ENCODE measurements at places on chromosomes 11 and 22.

DNA sequence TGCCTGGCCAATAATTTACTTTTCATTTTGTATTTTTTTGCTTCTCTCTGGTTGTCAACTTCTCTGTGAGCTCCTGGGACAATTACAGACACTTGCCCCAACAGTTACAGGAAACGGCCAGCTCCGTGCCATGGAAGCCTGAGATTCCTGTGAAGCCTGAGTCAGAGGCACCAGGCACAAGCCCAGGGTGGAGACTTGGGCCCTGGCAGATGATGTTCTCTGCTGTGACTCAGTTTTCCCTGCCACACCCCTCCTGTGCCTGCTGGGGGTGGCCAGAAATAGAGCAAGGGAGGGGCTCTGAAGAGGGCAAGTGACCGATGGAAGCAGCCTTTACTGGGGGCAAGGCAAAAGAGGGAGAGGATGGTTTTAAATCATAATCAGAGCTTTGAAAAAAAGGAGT is 4.9 kb downstream of the ATP5MGL start:
- no peak for DNase-seq

GRCh38 chr22:27594020-27594419 is 207.5 kb downstream of the MN1 start:
- no peak for DNase-seq

DNA sequence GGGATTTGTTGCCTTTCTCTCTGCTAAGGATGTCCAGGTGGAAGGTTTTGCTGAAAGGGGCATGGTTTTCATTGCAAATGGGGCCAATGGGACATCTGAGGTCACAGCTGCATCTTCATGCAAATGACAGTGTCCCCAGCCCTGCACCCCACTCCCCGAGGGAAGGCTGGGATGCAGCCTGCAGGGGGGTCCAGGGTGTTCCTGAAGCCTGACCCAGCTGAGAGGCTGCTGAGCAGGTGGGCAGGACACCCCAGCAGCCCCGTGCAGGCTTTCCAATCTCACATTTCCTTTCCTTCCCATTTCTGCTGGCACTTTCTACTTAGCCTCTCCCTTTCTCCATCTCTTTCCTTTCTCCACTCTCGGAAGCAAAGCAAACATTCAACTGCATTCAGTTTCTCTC is 78.3 kb downstream of the SCN3B start:
- no peak for DNase-seq

GRCh38 chr11:405954-406795 is 8.6 kb downstream of the SIGIRR start:
- no peak for DNase-seq

- no peak for DNase-seq
These were observed 12.3 kb downstream of the MB start for GRCh38 chr22:35604621-35605368.

DNA sequence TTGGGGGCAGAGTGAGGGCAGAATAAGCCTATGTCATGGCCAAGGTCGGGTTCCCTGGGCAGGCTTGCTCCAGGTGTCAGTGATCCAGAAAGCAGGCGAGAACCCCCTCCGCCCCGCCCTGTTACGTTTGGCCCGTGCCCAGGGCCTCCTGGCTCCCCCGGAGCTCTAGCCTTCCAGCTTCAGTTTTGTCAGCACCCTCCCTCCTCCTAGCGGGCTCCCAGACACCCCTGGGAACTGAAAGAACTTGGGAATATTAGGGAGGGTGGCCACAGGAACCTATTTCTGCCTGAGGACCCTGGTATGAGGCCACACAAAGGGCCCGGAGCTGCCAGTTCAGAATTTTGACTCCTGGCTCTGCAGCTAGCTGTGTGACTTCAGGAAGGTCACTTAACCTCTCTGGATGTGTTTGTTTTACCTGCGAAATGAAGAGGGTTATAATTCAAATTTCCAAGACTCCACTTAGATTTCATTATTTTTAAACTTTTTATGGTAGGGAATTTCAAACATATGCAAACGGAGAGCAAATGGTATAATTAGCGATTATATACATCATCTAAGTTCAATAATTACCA is 1.2 kb downstream of the TUBA8 start:
- DNase-seq = no peak

- DNase-seq = no peak
These were observed 1206.6 kb upstream of the RAG2 start for GRCh38 chr11:37804666-37805065.

GRCh38 chr11:17148536-17148935 is 59.2 kb downstream of the PIK3C2A start:
- DNase-seq = no peak

GRCh38 chr11:87397011-87397865 is 359.5 kb downstream of the TMEM135 start:
- no peak for DNase-seq

- DNase-seq = no peak
These were observed 398.8 kb downstream of the GUCY1A2 start for GRCh38 chr11:106619320-106619990.

- no peak for DNase-seq
These were observed 85.1 kb downstream of the TMEM135 start for GRCh38 chr11:87122852-87123251.

DNA sequence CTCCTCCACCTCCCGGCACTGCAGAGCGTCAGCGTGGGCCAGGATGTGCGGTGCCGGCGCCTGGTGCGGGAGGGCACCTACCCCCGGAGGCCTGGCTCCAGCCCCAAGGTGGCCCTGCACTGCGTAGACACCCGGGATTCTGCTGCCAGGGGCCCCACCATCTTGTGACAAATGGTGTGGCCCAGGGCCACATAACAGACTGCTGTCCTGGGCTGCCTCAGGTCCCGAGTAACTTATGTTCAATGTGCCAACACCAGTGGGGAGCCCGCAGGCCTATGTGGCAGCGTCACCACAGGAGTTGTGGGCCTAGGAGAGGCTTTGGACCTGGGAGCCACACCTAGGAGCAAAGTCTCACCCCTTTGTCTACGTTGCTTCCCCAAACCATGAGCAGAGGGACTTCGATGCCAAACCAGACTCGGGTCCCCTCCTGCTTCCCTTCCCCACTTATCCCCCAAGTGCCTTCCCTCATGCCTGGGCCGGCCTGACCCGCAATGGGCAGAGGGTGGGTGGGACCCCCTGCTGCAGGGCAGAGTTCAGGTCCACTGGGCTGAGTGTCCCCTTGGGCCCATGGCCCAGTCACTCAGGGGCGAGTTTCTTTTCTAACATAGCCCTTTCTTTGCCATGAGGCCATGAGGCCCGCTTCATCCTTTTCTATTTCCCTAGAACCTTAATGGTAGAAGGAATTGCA is 13.5 kb downstream of the TSKU start:
- DNase-seq = no peak

DNA sequence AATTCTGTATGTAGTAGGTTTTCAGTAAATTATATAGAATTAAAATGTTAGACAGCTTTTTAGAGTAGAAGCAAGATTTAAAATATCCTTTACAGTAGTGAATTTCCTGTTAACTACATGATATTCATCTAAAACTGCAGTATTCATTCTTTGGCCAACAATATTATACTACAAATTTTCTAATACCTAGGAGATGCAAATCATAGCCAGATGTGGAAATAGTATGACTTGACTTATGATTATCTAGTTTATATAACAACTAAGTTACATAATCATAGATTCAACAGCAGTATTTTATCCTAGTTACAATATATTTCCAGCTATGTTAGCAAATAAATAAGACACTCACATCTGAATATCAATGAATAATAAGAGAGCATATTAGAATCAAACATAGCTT is 163.2 kb downstream of the MSANTD4 start:
- DNase-seq = no peak

- no peak for DNase-seq
These were observed 736.7 kb upstream of the ANO5 start for GRCh38 chr11:21456186-21456585.

GRCh38 chr11:30257058-30257457 is 26.2 kb downstream of the FSHB start:
- no peak for DNase-seq

GRCh38 chr11:71995726-71996291 is 2.9 kb upstream of the IL18BP start:
- no peak for DNase-seq

DNA sequence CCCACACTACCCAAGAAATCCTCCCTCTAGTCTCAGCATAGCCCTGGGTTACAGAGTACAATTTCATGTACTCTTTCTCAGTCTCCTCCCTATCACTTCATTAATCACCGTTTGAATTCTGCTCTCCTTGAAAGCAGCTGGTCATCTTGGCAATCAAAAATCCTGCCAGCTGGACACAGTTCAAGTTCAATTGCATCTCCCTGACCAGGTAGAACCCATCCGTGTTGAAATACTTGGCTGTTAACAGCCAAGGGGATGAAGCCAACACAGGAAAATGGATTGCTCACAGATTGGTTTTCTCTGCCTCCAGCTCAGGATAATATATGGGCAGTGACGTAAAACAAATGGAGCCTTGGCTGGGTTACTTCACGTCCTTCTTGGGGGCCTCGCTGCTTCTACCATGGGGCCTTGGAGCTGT is 55.1 kb upstream of the GRK3 start:
- DNase-seq = no peak

- no peak for DNase-seq
These were observed at the start of gene TP53AIP1 for GRCh38 chr11:128942817-128943427. Gene TP53AIP1, minus strand, starts transcription at chr11:128942871. Its CDS starts 5,053 bp downstream, at chr11:128937818.

DNA sequence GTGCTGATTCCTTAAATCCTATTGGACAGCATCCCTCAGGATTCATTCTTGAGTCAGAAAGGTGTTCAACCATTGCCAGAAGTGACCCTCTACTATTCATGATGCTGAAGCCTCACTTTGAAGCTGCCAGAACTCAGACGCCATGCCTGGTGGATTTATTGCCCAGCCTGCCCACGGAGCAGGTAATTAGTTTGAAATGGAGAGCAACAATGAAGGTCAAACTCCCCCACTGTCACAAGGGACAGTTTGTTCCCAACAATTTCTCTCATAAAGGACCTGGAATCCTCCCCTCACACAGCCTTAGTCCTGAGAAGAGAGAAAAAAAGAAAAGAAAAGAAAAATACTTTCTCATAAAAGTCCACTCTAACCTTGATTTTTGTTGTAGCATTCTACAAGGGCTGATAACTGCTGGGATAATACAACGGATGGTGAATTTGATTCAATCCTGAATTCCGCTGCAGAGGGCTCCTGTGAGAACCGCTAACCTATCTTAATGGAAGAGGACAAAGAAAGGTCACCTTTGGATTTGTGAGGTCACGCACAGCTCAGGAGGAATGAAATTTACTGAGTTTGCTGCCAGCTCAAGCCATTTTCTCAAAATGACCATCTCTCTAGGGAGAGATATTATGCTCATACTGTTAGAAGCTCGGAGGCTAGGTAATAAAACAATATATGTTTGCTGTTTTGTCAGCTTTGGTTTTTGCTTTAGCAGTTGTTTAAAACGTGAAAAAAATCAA is 161.6 kb upstream of the SYN3 start:
- DNase-seq = no peak

DNA sequence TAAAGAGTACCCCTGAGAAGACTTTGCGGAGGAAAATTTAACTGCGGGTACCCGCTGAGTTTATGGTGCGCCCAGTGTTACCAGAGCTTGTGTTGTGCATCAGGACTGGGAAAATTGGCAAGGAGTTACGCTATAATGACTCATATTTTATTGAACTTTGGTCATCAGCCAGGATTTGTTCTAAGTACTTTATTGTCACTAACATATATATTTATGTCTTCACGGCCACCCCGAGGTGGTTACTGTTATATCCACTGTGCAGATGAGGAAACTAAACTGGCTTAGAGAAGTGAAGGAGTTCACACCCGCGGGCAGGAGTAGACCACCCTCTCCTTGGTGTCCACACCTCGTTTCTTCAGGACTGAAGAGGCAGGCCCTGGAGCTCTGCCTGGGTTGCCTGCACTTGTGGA is 667 bp downstream of the ACCS start:
- DNase-seq = no peak

DNA sequence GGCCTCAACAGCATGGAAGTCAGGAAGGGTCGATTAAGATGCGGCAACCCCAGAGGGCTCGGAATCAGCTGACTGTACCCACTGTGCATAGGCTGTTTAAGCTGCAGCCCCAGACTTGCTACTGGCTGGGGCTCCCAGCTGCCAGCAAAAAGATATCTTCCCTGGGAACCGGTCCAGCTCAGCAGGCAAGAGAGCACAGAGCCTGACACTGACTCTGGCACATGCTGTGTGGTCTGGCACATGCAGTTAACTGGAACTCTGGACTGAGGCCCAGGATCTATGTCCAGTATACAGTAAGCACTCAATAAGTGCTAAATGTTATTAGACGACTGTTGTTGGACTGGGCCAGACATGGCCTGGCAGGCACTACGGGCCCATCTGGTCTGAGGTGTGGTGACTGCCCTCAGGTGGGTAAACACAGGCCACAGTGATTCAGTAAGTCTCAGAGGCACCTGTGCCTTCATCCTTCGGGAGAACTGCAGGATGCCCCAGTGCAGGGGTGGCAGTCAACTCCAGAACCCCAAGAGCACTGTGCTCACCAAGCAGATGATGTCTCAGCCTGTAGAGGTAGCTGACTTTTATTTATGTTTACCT is 87.6 kb downstream of the LARGE1 start:
- no peak for DNase-seq

- no peak for DNase-seq
These were observed 5.9 kb downstream of the SLC37A2 start for GRCh38 chr11:125069008-125069407.

GRCh38 chr11:72609045-72609444 is 65.2 kb downstream of the PDE2A start:
- DNase-seq = no peak

DNA sequence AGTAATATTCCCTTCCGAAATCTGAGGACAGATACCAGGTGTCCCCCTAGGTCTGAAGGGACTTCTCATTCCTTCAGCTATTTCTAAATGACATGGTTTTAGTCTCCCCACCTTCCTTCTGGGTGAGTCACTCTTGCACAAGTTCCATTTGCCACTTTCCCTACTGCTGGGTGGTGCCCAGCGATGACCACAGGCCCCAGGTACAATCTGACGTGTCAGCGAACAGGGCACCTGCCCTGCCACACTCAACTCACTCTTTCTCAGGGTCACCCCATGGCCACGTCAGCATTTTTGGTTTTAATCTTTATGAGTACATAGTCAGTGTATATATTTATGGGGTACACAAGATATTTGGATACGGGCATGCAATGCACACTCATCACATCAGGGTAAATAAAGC is 17.2 kb downstream of the POU2AF1 start:
- DNase-seq = no peak

- DNase-seq = no peak
These were observed 23.7 kb downstream of the SCN4B start for GRCh38 chr11:118128721-118129470.

DNA sequence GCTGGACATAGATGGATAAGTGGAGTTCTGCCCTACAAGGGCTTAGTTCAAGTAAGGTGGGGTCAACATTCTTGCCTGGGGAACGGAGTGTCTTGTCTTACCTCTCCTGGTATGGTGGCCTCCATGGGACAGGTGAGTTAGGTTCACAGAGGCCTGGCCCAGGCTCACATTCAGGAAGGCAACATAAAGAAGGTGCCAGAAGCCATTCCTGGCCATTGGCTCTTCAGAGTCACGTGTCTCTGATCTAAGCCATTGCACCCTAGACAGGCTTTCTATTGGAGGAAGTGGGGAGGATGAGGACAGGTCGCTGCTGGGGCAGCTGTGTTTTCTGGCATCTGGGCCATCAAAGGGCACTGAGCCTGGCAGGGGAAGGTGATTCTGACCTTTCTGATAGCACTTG is 14.8 kb downstream of the LMO2 start:
- DNase-seq = no peak
